ENCODE measurements at places on chromosomes 7 and 10.

- DNase-seq, result no peak
Observed at GRCh38 chr10:79105150-79105739, 36.5 kb downstream of the ZMIZ1 start.

DNA sequence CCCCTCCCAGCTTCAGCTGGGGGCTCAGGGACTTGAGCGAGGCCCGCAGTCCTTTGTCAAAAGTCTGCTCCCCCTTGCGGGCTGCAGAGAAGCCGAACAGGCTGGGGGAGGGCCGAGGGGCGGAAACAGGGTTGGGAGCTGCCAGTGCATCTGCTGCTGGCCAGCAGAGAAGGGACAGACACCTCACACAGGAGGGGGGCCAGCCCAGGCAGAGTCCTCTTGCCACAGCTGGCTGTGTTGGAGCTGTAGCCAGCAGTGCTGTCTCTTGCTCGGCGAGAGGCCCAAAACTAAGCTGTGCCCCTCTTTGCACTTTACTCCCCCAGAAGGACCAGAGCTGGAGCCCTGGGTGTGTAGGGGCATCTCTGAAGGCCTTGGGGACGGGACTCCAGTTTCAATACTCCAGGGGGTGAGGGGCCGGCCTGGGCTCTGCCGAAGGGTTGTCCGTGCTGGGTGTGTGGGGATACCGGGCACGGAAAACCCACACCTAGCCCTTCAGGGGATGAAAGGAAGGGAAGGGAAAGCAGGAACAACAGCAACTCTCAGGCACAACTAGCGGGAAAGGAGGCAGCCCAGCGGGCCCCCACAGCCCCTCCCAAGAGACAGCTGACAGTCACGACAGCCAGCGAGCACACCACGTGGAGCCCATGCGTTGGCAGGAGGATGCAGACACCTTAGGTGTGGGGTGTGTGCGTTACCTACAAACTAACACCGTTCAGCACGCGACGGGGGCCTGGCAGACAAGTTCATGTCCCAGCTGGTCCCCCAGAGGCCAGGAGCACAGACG is 17.8 kb downstream of the YKT6 start:
- no peak for DNase-seq

DNA sequence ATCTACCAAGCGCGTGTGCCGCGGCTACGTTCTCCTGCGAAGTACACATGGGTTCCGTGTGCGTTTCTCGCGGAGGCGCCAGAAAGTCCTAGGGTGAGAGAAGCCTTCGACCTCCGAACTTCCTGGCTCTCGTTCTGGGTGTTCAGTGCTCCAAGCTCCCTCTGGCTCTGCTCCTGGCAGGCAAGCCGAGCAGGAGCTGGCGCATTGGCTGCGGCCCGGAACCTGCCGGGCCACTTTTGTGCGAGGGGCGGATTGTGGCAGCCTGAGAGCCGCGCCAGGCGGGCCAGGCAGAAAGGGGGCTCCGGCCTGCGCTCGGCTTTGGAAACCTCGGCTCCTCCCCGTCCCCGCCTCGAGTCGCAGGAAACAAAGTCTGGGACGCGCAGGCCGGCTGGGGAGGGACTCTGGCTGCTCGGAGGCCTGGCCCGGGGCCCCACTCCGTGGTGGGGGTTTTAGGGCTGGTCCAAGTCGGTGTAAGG is 9.6 kb downstream of the EMX2 start:
- no peak for DNase-seq

- no peak for DNase-seq
Observed at GRCh38 chr7:120865191-120865981, 7.4 kb upstream of the TSPAN12 start.
